ENCODE measurements at places on chromosomes 2 and 18.

DNA sequence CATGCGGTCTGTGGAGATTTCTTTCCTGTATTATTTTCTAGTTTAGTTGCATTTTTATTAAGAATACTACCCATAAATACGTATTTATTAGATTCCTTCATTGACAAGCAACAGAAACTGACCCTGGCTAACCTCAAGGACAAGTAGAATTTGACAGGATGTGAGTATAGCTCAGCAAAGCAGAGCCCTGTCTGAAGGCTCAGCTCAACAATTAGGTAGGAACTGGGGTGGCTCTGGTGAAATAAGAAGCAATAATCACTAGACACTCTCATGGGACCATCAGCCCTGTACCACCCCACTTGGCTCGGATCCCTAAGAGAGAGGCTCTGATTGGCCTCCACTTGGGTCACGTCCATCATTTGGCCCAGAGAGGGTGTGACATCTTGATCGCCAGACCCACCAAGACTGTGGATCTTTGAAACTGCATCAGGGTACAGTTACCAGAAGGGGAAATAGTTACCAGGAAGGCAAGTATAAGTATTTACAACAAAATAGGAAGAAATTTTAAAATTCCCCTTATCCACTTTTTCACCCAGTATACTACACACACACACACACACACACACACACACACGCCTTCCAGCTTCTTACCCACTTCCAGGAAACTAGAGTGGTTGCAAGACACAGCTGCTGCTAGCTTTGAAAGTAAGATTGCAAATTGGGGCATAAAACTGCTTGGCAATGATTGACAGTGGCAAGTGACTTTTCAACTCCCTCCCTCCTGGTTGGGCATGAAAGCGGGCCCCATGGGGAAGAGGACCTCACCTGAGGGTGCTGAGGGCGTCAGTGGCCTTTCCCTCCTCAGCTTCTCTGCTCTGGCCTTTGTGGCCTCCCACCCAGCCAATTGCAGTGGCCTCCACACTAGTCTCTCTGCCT lies 41.8 kb downstream of the KCTD18 start:
- no peak for DNase-seq

- DNase-seq = no peak
Measured at GRCh38 chr2:225763711-225764110, 364.2 kb downstream of the NYAP2 start.

DNA sequence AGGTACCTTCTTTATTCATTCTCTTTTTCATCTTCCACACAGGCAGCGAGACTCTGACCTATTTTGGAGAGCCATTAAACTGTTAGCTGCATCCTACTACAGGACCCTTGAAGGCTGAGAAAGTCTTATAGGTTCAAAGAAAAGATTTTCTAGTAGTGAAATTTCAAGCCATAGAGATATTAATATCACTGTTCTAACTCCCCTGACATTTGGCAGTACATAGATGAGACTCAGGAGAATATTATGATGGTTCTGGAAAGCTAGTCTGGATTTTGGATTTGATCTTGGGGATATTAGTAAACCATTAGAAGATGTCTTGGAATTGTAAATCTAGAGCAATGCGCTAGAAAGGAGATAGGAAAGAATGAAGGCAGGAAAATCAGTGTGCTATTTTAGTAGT lies 1.3 kb upstream of the ITPRID2 start:
- DNase-seq = no peak

GRCh38 chr18:39513186-39513585 lies 1947.6 kb upstream of the CELF4 start:
- DNase-seq = no peak

DNA sequence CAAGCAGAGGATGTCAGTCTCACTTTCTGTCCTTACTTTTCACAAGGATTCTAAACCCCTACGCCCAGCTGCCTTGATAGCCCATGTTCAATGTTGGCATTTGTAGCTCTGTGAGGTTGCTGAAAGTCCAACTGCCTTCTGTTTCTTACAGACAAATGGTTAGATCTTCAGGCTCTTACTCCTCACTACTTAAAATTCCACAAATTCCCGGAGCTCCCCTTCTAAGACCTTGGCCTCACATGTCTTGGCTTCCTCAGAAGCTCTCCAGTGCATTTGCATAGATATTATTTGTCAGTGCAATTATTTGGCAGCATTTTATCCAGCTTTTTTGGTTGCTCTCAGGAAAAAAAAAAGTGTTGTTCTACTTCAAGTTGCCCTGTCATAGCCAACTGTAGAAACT lies 453.7 kb upstream of the CELF4 start:
- no peak for DNase-seq

GRCh38 chr18:47964053-47964452 lies 33.6 kb upstream of the SMAD2 start:
- DNase-seq = no peak

DNA sequence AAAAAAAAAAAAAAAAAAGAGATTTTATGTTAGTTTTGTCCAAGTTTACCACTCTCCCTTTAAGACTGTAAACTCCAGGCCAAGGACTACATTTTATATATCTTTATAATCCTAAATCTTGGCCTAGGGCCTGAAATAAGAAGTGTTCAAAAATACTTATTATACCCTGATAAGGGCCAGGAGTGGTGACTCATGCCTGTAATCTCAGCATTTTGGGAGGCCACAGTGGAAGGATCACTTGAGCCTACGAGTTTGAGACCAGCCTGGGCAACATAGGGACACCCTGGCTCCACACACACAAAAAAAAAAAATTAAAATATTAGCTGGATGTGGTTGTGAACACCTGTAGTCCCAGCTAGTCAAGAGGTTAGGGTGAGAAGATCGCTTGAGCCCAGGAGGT lies 12.7 kb downstream of the TRIP12 start:
- no peak for DNase-seq

DNA sequence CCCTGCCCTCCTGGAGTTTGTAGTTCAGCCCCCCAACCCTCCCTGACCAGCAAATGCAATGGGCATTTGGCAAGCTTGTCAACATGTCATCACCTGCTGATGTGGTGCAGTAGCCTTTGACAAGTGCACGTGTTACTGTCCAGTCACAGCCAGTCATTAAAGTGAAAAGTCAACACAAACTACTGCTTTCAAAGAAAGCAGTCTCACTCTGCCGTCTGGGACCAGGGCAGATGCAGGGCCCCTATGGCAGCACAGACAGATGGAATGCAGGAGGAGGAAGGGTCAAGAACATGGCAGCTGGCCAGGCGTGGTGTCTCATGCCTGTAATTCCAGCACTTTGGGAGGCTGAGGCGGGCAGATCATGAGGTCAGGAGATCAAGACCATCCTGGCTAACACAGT lies 222.4 kb upstream of the OSR1 start:
- DNase-seq = no peak

DNA sequence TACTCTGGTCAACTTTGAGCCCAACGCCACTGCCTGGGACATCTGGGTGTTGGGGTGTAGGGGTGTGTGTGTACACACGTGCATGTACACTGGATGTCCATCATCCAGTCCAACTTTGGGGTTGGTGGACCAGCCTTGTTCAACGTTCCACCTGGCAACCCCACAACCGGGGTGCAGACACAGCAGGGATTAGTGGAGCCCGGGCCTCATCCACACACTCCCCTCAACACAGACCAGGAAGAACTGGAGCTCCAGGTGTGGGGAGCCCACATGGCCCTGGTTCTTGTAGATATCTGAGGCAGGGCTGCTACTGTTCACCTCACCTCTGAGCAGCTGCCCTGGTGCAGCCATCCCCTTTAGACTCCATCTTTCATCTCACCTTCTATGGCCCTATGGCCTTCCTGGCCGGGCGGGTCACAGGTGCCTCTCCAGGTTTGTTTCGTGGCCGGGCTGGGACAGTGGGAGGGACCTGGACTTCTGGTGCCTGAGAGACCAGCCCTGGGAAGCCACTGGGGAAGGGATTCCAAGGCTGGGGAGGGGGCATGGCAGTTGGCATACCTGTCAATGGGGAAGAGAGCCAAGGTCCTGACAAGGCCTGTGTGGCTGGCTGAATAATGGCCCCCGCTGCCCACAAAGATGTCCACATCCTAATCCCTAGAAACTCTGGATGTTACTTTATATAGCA lies 7.5 kb downstream of the NEU2 start:
- DNase-seq = no peak

GRCh38 chr2:215793747-215794595 lies 219.4 kb downstream of the MREG start:
- peak; percentile 2 for DNase-seq

DNA sequence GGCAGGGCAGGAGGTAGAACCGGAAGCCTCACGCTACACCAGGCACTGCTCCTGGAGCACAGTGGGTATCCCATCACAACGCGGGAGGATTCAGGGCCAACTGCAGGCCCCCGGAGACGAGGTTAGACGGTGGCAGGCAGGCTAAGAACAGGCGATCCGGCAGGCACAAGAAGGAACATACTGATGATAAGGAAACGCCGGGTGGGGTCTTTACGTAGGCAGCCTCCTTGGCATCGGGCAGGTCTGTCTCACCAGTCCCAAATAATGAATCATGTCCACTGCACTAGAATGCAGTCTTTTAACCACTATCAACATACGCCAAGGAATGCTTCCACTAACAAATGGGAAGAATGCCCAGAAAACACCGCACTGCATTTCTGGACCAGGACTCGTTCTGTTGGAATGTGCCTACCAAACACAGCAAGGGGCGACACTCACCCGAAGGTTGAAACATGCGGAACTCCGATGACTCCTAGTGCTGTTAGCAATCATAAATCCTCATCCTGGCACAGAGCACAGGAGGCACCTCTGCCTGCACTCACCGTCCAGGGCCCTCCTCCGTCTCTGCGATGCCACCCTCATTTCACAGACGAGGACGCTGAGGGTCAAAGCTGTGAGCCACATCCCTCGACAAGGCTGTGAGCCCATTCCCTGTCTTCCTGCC lies 35.2 kb downstream of the ZNF516 start:
- no peak for DNase-seq

- no peak for DNase-seq
Measured at GRCh38 chr18:9619056-9619455, 4.7 kb upstream of the PPP4R1 start.

- DNase-seq = no peak
Measured at GRCh38 chr18:61551586-61551985, 218.4 kb downstream of the CDH20 start.

GRCh38 chr2:206692971-206693370 lies 25.2 kb downstream of the DYTN start:
- DNase-seq = no peak

- no peak for DNase-seq
Measured at GRCh38 chr18:5941890-5942289, 46.6 kb upstream of the TMEM200C start.

GRCh38 chr18:57806201-57806977 lies 3.3 kb upstream of the ATP8B1 start:
- DNase-seq = no peak

DNA sequence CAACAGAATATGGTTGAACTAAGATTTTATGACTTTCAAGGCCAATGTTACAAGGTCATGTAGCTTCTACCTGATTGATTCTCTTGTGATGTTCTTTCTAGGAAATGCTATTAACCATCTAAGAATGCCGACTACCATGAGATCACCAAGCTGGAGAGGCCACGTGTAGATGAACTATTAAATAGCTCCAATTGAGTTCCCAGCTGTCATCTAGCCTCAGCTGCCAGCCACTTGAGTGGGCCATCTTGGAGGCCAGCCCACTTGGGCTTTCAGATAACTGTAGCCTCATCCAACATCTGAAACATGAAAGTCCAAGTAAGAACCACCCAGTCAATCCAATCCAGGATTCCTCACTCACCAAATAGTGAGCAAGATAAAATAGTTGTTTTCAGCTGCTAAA lies 376.9 kb upstream of the TMEFF2 start:
- DNase-seq = no peak

- DNase-seq = no peak
Measured at GRCh38 chr2:199770716-199771115, 80.3 kb downstream of the FTCDNL1 start.

- peak; percentile 28 for DNase-seq
Measured at GRCh38 chr18:48541026-48541746, 2.4 kb downstream of the CTIF start.

- DNase-seq = no peak
Measured at GRCh38 chr2:53840580-53840979, 19.2 kb downstream of the GPR75 start.

Data from stimulated activated CD4-positive, alpha-beta T cell treated with anti-CD3 and anti-CD28 coated beads, Interleukin-12 subunit alpha, Interleukin-12 subunit beta, amount 100 ng/mL, for 4 hours (primary cell).